Stimulated activated CD8-positive, alpha-beta memory T cell treated with anti-CD3 and anti-CD28 coated beads, Interleukin-7, amount 100 ng/mL, for 48 hours (primary cell): ENCODE measurements at places on chromosomes 12 and 14.
A peak's percentile ranks its signal among the peaks of the same experiment; 100 is the strongest.

DNA sequence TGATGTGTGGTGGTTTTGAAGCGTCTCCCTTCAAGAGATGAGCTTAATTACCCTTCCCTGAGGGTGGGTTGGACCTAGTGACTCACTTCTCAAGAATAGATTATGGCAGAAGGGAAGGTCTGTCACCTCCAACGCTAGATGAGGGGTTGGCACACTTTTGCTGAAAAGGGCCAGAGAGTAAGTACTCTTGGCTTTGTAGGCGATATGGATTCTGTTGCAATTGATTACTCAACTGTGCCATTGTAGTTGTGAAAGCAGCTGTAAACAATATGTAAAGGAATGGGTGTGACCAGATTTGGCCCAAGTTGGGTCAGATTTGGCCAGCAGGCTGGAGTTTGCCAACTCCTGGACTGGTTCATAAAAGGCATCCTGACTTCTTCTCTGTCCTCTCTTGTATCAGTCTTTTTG lies 53.3 kb downstream of the SMIM41 start:
- no peak for DNase-seq

- DNase-seq = no peak
Observed at GRCh38 chr12:45789025-45789424, 59.5 kb downstream of the ARID2 start.

DNA sequence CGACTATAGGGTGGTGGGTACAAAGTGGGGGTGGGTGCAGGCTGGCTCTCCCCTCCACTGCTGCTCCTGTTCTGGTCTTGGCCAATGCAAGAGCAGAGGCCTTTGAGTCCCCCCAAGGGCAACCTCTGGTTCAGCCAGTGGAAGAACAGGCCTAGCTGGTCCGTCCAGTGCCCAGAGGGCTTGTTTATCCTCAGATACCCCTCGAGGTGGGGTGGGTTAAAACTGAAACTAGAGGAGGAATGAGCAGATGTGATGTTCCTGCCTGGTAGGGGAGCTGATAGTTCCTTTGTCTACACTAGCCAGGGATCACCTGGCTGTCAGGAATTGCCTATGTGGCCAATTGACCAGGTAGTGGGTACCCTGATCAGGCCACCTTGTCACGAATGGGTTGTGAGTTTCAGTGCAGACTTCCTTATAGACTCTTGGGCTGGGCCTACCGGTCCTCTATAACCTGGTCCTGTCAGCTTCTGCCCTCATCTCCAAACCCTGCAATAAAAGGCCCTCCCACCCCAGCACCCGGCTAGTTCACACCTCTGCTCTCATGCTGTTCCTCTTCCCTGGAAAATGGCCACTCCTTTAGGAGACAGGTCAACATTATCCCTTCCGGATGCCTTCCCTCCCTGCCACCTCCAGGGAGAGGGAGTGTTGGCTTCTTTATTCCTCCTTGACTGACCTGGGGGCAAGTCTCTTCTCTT lies 10.7 kb upstream of the HSP90AA1 start:
- DNase-seq = no peak

DNA sequence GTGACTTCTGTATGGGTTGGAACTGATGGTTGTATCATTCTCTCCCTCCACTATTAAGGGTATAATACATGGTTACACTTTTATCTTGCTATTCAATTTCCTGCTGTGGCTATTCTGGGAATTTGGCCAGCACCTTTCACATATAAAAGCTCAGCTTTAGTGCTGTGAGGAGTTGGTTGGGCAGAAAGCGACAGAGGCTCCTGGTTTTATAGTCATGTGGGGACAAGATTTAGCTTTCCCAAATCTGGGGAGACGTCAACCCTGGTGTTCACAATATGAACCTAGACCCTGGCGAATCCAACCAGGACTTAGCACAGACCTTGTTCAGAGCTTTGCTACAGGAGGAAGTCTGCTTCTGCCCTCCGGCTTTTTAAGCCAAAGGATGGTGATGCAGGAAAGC lies 36.5 kb downstream of the FOS start:
- DNase-seq = no peak

DNA sequence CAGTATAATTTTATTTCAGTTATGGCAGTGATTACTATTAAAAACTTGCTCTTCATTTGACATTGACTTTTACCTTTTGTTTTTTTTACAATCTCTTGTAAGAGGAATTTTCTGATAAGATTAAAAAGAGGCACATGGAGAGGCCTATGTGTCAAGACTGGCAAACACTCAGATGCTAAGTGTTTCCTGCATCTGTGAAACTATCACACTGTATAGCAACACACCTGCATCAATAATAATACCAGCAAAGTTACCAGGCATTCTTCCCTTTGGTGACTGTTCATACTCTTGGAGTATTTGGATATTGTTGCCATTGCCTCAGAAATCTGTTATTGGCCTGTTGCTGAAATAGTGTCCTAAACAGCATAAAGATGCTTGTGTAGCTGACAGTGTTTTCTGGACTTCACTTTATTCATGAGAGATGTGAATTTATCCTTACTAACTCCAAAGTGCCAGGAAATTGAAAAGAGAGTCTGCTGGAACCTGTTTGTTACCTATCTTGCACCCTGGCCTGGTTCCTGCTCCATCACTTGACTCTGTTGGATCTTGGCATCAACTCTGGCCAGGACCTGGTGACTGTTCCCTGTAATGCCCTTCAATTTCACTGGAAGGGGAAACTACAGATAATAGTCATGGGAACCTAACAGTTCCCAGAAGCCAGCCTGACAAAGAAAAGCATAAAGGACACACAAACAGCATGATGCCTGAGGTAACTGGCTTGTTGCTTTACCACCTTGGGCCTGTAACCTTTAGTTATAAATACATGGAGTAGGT lies 19.8 kb downstream of the SLC16A7 start:
- no peak for DNase-seq

- DNase-seq = no peak
Observed at GRCh38 chr14:75282170-75282554, 3.5 kb downstream of the FOS start.

- no peak for DNase-seq
Observed at GRCh38 chr14:92500491-92500941, 13.1 kb upstream of the RIN3 start.

- no peak for DNase-seq
Observed at GRCh38 chr12:97140355-97140754, 233.3 kb downstream of the NEDD1 start.

- no peak for DNase-seq
Observed at GRCh38 chr12:75505706-75506312, 5.6 kb downstream of the KRR1 start.

DNA sequence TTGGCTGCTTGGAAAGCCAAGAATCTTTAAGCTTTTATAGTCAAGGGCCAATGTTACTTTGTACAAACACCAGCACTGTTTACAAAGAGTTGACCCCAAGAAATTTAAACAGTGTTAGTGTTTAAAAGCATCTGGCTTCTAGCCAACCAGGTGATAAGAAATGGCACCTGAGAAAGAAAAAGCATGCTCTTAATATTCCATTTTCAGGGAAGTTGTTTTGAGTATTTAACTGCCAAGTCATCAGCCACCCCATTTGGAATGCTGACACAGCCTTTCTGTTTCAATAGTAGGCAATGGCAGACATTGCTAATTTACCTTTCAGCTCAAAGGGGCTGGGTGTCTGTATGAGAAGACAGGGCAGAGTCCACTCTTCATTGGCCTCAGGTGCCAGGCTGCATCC lies 3.7 kb upstream of the SLC35F4 start:
- DNase-seq = no peak

GRCh38 chr12:111705672-111706071 lies 19.8 kb downstream of the ACAD10 start:
- no peak for DNase-seq

GRCh38 chr12:124771462-124772288 lies 92.0 kb downstream of the SCARB1 start:
- DNase-seq = peak; percentile 59

GRCh38 chr12:14307004-14307403 lies 58.5 kb upstream of the ATF7IP start:
- no peak for DNase-seq

DNA sequence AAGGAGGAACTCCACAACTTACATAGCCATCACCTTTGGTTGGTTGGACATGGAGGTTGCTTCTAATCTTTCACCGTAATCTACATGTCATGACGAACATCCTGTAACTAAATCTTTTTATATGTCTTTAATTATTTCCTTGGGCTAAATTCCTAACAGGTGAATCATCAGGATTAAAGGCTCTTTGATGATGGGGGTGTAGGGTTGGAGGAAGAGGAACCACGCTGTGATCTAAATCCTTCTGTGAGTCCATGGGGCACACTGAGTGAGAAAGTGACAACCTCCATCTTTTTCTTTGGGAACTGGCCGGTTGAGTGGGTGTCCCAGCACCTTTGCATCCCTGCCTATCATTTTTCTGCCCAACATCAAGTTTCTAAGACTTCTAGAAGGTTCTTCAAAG lies 31.1 kb upstream of the MAP1LC3B2 start:
- DNase-seq = no peak

DNA sequence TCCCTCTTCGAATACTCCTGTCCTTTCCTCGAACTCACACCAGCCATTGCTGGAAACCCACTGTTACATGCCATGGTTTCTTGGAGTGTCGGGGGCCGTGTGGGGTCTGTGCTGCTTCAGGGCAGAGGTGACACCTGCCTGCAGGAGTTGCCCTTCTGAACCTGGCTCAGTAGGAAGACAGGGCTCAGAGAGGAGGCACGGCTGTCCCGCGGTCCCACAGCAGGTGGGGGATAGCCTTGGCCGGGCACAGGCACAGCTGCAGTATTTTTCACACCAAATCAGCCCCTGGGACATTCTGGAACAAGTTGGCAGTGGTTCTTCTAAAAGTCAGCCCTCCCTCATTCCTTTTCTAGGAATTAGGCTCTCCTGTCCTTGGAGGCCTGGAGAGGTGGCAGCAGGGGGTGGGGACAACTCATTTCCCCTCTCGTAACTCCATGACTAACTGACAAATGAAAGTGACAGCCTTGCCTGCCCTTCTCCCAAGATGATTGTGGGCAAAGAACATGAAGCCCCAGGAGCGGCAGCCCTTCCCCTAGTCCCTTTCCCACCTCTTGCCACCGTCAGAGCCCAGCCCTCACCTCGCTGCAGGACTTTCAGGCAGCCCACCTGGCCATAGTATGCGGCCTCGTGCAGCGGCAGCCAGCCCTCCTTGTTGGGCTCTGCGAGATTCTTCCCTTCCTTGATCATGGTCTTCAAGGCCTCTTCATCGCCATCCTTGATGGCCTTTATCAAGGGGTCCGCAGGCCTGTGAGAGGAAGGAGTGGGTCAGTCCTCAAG lies 22.4 kb downstream of the ASB2 start:
- DNase-seq = no peak

GRCh38 chr12:3138941-3139511 lies 61.8 kb downstream of the TSPAN9 start:
- no peak for DNase-seq

DNA sequence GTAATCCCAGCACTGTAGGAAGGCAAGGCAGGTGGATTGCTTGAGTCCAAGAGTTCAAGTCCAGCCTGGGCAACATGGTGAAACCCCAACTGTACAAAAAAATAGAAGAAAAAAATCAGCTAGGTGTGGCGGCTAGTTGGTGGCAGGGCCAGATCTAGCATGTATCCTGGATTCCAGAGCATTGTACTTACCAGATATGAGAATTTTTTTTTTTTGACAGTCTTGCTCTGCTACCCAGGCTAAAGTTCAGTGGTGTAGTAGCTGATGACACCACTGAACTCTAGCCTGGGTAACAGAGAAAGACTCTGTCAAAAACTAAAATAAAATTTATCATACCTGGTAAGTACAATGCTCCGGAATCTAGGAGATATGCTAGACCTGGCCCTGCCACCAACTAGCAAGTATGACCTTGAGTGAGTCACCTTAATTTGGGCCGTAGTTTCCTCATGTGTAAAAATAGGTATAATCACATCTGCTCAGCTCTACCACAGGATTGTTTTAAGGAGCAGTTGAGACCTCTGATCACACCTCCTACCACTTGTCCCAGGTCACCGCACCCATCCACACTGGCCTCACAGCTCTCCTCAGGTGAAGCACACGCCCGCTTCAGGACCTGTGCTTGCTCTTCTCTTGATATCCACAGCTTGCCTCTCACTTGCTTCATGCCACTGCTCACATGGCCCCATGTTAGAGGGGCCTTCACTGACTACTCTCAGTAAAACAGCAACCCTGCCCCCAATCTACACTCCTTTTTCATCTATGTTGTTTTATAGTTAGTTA lies 140.2 kb downstream of the STXBP6 start:
- DNase-seq = no peak

GRCh38 chr14:101184572-101184971 lies 281.1 kb upstream of the RTL1 start:
- no peak for DNase-seq

- no peak for DNase-seq
Observed at GRCh38 chr14:95326987-95327386, 7.3 kb upstream of the CLMN start.

GRCh38 chr12:6288235-6288634 lies 22.2 kb upstream of the PLEKHG6 start:
- DNase-seq = no peak

- DNase-seq = no peak
Observed at GRCh38 chr14:80560800-80561657, 349.7 kb upstream of the DIO2 start.

DNA sequence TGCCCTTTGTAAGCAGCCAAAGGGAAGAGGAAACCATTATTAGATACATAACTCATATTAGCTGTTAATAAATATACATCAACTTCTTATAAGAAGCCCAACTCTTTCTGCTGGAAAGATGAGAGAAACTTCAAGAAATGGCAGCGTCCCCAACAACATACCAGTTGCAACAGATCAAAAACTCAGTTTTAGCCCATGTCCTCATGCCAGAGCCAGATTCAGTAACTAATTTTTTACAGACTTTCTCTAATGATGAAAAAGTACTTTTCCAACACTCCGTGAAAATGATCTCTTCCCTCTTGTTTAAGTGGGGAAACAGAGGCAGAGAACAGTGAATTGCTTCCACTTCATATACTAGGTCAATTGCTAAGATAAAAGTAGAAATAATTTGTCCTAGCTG lies 206.8 kb upstream of the NUDT4 start:
- no peak for DNase-seq

GRCh38 chr12:109715310-109716091 lies 1.9 kb downstream of the FAM222A start:
- DNase-seq = no peak

- no peak for DNase-seq
Observed at GRCh38 chr12:40444174-40444573, 219.4 kb downstream of the LRRK2 start.

- no peak for DNase-seq
Observed at GRCh38 chr12:22355011-22355580, 20.6 kb upstream of the ST8SIA1 start.

GRCh38 chr12:8987685-8988084 lies 1.7 kb upstream of the KLRG1 start:
- DNase-seq = no peak

GRCh38 chr14:49691031-49691430 lies 1.9 kb upstream of the KLHDC1 start:
- no peak for DNase-seq

DNA sequence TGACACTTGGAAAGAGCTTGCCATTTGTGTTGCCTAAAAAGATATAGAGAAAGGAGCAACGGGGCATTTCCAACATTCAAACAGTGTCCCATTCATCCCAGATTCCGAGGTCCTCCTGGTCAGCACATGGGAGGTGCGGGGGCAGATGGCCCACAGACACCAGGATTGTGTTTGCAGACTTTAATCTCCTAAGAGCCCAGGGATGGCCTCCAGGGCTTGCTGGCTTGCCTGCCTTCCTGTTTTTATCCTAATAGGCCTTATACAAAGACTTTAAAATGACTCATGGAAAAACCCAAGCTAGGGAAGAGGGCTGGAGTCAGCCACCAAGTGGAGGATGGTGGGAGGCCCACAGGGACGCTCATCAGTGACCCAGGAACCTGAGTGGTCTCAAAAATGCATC lies 21.5 kb upstream of the FAM181A start:
- no peak for DNase-seq
